ENCODE measurements at places on chromosomes 7 and 10.

DNA sequence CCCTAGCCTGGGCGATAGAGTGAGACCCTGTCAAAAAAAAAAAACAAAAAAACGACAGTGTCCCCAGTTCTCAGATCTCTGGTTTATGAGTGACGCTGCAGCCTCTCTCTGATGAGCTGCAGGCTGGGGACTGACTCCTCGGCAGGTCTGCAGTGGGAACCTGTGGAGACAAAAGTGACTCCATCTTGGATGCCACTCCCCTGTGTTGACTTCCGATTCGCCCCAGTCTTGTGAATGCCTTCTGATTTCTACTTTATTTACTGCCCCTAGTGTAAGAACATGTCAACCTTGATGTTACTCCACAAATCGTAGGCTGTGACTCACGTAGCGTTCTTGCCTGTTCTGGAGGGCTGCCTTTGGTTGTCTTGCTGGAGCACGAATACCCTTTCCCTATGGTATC lies 6.2 kb downstream of the TACR2 start:
- no peak for DNase-seq
- peaks cover 26% of the 10 kb centered on the region for H3K4me1 ChIP-seq
- H3K27ac ChIP-seq: no peak overlapping the region
- no peak overlapping the region for H3K4me3 ChIP-seq

DNA sequence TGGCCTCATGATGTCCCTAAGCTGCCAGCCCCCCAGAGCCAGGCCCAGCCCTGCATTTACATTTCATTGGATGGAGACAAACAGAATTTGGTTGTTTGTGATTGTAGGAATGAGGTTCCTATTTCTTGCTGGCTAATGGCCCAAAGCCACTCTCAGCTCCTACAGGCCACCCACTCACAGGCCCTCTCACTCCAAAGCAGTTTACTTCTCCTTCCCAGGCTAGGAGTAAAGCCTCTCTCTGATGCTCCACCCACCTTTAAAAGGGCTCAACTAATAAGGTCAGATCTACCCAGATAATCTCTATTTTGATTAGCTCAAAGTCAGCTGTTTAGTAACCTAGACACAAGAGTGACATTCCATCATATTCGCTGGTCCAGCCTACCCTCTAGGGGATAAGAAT lies 11.2 kb upstream of the CUZD1 start:
- H3K36me3 ChIP-seq: no peaks in the 10 kb centered on the region
- no peak for DNase-seq
- H3K4me1 ChIP-seq: peaks cover 37% of the 10 kb centered on the region
- no peak overlapping the region for H3K4me3 ChIP-seq

- H3K27ac ChIP-seq: no peak overlapping the region
- H3K4me1 ChIP-seq: no peaks in the 10 kb centered on the region
- H3K27me3 ChIP-seq: no peaks in the 10 kb centered on the region
- H3K4me3 ChIP-seq: no peak overlapping the region
Measured at GRCh38 chr7:149075286-149075685, 15.2 kb downstream of the ZNF786 start.

GRCh38 chr7:99037327-99037940 lies 106.5 kb downstream of the SMURF1 start:
- H3K36me3 ChIP-seq: peaks cover 58% of the 10 kb centered on the region
- H3K4me1 ChIP-seq: peaks cover 16% of the 10 kb centered on the region
- no peaks in the 10 kb centered on the region for H3K27me3 ChIP-seq
- no peak overlapping the region for H3K27ac ChIP-seq
- no peak overlapping the region for H3K4me3 ChIP-seq
- DNase-seq: no peak

DNA sequence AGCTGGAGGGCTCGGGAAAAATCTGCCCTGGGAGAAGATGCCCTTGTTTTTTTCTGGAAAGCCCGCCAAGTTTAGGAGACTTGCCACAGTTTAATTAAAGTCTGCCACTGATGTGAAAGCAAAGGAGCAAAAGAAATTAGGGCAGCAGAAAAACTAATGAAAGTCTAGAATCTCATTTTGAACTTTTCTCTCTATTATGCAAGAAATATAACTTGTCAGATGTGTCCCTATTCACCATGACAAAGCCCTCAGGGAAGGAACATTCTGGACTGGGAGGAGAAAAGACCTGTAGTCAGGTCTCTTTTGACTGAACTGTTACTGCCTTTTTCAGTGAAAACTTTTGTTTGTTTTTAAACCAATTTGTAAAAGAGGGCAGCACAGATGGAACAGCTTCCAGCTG lies 715.5 kb downstream of the SORCS3 start:
- no peak overlapping the region for H3K4me3 ChIP-seq
- no peaks in the 10 kb centered on the region for H3K36me3 ChIP-seq
- H3K27me3 ChIP-seq: no peaks in the 10 kb centered on the region
- DNase-seq: no peak
- no peak overlapping the region for H3K27ac ChIP-seq

GRCh38 chr10:59808896-59809643 lies 55.8 kb upstream of the MRLN start:
- no peak overlapping the region for H3K27ac ChIP-seq
- no peak for DNase-seq
- peaks cover 11% of the 10 kb centered on the region for H3K4me1 ChIP-seq
- H3K36me3 ChIP-seq: peaks cover 47% of the 10 kb centered on the region
- H3K4me3 ChIP-seq: no peak overlapping the region
- no peaks in the 10 kb centered on the region for H3K27me3 ChIP-seq

DNA sequence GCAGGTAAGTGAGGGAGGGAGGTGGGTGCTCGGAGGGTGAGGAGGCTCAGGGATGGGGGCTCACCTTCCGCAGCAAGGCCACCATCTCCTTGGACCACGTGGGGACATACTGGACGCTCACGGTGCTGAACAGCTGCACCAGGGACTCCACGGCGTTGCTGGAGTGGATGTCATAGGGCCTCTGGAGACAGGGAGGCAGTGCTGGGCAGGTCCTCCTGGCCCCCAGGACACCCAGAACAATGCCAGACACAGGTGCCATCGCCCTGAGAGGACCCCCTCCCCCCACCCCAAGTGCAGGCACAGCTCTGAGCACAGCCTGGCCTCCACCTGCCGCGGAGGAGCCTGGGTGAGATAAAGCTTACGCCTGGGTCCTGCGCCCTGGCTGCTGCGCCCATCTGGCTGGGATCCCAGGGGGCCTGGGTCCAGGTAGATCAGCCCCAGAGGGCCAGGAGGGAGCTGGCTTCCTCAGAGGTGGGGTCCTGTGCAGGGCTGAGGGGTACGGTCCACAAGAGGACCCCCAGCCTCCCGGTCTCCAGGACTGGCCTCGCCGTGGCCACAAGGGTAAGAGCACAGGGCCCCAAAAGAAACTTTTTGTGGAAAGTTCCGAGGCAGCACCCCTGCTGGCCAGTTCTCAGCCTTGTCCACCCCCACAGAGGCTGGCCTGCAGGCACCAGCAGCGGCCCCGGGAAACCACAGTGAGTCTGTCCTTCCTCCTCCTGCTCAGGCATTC lies 37.8 kb downstream of the DPYSL4 start:
- H3K27ac ChIP-seq: no peak overlapping the region
- H3K36me3 ChIP-seq: no peaks in the 10 kb centered on the region
- H3K4me1 ChIP-seq: no peaks in the 10 kb centered on the region
- no peak for DNase-seq

DNA sequence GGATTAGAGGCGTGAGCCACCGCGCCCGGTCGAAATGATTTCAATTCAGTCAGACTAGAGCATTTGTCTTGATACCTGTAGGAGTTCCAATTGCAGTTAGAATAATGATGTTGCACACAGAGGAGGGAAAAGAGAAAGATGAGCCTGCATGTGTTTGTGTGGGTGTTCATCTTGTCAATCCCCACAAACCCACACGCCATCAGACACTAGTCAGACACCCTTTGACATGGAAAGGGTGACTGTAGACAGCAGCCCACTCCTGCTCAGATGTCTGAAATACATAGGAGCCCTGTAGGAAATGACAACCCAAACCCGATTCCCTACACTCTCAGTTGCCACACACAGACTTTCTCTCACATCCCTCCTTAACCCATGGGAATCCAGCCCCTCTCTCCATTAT lies 92.0 kb downstream of the ABLIM1 start:
- H3K36me3 ChIP-seq: no peaks in the 10 kb centered on the region
- H3K27me3 ChIP-seq: no peaks in the 10 kb centered on the region
- DNase-seq: no peak
- H3K4me1 ChIP-seq: no peaks in the 10 kb centered on the region

All from osteocyte (in vitro differentiated cells).